ENCODE measurements at places on chromosomes 16 and 17. TPM values are rescaled to one million over a fixed set of nuclear protein-coding genes. Genes with fewer than 3 reads are reported as not detected.

DNA sequence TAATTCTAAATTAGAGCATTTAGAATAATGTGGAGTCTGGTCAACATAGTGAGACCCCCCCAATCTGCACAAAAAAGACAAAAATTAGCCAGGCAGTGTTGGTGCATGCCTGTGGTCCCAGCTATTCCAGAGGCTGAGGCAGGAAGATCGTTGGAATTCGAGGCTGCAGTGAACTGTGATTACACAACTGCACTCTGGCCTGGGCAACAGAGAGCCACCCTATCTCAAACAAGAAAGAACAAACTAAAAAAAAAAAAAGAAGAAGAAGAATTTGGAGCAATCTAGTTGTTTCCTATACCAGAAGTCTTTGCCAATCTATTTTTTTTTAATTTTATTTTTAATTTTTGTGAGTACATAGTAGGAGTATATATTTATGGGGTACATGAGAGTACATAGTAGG is 6.0 kb downstream of the CETP start:
- DNase-seq: no peak

DNA sequence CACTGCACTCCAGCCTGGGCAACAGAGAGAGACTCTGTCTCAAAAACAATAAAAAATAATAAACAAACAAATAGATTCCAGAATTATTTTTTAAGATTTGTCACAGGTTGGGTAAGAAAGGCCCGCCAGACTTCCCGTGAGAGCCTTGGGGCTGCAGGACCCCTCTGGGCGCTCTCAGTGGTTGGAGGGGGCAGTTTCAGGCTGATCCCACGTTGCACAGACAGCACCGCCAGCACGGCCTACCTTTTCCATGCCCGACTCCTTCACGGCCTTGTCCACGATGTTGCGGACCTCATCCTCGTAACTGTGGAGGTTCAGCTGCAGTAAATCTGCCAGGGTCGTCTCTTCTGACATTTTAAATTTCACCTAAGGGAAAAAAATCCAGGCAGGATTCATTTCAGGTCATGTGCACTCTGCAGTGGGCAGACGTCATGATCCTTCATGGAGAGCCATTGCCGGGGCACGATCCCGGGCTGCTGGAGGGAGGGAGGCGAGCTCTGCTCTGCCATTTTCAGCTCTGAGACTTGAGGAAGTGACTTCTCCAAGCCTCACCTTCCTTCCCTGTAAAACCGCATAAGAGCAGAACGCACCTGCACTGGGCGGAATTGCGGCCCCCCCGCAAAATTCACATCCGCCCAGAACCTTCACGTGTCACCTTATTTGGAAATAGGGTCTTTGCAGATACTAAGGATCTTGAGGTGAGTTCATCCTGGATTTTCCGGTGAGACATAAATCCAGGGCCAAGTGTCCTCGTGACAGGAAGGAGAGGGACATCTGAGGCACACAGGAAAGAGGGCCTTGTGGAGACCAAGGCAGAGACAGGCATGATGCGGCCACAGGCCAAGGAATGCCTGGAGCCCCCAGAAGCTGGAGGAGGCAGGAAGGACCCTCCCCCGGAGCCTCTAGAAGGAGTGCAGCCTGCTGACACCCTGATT is 66.8 kb downstream of the DNAH17 start:
- no peak for DNase-seq

MRPS34 gene
- 41.5 TPM for total RNA-seq

- DNase-seq: peak; percentile 86
Measured at GRCh38 chr17:38449364-38449763, 21.1 kb downstream of the ARHGAP23 start.

SEC14L1 gene
- 66.8 TPM for total RNA-seq

DNA sequence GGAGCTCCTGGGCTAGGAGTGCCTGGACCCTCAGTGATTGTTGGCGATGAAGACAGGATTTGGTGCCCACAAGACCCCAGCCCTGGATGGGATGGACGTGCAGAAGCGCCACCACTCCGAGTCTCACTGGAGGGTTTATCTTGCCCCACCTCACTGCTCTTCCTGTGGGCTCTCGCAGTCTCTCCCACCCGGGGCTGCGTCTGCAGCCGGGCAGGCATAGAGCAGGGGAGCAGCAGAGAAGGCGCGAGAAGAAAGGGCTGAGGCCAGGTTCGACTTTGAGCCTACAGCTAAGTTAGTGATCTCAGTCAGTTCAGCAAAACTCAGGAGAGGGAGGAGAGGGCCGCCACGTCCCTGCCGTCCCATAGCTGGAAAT is 6.6 kb downstream of the UBE2I start:
- DNase-seq: no peak

All from tongue (tissue), 3 donors.